ENCODE measurements at places on chromosomes 12 and 14.

DNA sequence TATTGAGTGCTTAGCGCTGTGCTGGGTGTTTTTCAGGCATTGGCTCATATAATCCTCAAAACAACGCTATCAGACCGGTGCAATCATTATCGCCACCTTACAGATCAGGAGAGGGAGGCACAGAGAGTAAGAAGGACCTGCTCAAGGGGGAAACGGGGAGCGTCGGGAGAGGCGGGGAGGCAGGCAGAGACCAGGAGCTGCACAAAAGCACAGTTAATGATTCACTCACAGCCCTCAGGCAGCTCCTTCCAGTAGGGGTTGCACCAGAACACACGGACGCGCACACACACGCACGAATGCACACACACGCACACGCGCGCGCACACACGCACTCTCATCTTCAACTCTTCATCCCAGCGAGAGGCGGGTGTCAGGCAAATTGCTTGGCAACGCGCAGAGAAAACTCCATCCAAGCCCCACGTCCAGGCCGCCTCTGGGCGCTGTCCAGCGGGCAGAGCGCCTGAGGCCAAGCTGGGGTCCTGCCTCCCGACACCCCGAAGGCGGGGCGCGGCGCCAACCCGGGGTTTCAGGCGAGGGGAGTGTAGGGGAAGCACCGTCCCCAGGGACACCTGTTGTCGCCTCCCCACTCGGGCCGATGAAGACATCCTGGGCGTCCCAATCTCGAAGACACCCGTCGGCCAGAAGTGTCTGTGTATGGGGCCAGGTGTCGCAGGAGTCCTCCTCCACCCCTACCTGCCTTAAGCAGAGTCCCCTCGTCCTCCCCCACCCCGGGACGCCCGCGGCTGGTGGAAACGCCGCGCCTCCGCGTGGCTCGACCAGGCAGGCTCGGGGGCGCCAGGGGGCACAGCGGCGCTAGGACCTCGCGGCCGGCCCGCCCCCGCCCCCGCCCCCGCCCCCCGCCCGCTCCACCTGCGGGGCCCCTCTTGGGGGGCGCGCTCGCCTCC, 35.5 kb upstream of the STON2 start:
- no peak for DNase-seq

DNA sequence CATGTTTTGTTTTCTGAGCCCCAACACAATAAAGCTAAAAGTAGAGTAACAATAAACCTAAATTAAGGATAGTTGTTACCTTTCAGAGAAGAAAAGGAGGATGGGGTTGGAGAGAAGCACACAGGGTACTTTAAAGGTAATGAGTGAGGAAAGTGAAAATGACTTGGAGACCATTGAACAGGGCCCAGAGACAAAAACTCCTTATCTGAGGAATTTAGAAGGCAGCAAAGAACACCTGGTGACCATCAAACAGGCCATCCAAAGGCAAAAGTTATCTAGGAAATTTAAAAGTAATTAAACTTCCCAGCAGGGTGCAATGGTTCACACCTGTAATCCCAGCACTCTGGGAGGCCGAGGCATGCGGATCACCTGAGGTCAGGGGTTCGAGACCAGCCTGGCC, 39.0 kb upstream of the CEP83 start:
- DNase-seq: no peak

GRCh38 chr12:6180268-6181051, 19.7 kb upstream of the CD9 start:
- no peak for DNase-seq

GRCh38 chr12:131020326-131021153, 66.8 kb downstream of the ADGRD1 start:
- DNase-seq: no peak

GRCh38 chr12:121537814-121538698, 42.8 kb downstream of the KDM2B start:
- DNase-seq: peak; percentile 20

- no peak for DNase-seq
These were observed 9.3 kb upstream of the SSTR1 start for GRCh38 chr14:38198425-38198824.

- no peak for DNase-seq
These were observed 60.9 kb downstream of the NAV3 start for GRCh38 chr12:77891518-77892147.

GRCh38 chr12:104299842-104300481, 3.6 kb upstream of the EID3 start:
- DNase-seq: no peak

DNA sequence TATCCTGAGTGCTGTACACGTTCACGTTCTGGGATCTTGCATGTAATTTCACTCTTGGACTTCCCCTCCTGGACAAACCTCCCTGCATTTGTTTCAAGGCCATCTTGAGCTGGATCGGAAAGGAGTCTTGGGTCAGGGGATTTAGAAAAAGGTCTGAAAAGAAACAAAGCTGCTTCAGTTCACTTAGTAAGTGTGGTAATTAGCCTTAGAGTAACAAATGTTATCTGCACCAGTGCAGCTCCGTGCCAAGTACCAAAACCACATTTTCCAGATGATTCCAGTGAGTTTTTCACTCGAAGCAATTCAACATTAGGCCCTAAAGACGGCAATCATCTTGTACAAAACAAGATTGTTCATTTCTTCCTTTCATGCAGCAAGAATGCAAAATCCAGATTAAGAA, 39.4 kb upstream of the ATXN2 start:
- DNase-seq: no peak

DNA sequence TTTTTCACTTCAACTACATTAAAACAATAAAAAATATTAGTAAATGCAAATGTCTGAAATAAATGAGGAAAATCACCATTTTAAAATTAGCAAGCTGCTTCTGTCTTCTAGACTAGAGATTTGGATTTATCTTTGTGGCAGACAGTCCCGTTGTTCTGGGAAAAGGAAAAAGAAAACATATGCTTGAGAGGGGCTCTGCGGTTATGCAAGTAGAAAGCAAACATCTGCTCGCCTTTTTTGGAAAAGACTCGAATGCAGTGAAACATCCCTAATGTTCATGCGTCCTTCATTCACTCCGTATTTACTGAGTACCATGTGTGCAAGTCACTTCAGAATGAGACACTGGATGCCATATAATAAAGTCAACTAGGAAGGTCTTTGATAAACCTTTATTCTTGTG, 44.9 kb downstream of the IFNG start:
- DNase-seq: no peak

- no peak for DNase-seq
These were observed 134.8 kb upstream of the FUT8 start for GRCh38 chr14:65277580-65278270.

- DNase-seq: no peak
These were observed 2.1 kb upstream of the TEX52 start for GRCh38 chr12:2858944-2859421.

- no peak for DNase-seq
These were observed 1.1 kb downstream of the MIS18BP1 start for GRCh38 chr14:45251912-45252311.

- DNase-seq: no peak
These were observed 833.3 kb downstream of the DIO2 start for GRCh38 chr14:79378020-79378419.

- no peak for DNase-seq
These were observed 30.1 kb downstream of the GPR135 start for GRCh38 chr14:59435101-59435500.

- no peak for DNase-seq
These were observed 26.1 kb upstream of the FOXN3 start for GRCh38 chr14:89443042-89443629.

- DNase-seq: no peak
These were observed 7.4 kb downstream of the ZBTB39 start for GRCh38 chr12:56998981-56999380.

DNA sequence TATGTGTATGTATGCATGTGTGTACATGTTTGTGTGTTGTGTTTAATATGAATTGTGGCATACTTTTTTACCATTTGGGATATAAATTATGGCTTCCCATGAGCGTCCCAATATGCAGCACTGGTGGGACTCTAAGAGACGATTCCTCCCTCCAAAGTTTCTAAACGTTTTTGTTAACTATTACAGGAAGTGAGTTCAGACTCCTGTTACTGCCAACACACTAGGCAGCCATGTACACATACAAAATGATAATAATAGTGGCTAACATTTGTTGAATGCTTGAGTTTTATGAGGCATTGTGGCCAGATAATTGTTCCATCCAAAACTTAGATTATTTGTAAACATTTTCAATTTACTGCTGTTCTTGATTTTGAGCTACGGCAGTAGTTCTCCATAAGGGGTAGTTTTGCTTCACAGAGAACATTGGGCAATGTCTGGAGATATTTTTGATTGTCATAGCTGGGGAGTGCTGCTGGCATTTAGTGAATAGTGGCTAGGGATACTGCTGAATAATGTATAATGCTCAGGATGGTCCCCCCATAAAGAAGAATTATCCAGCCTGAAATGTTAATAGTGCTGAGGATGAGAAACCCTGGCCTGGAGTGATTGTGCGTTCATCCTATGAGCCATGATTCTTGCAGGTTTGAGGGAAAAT, 45.1 kb downstream of the ARID2 start:
- DNase-seq: no peak

All from effector CD4-positive, alpha-beta T cell (primary cell).